SJCRH30 (cell line): ENCODE measurements at places on chromosomes 3 and 15. TPM values are rescaled to one million over a fixed set of nuclear protein-coding genes. Genes with fewer than 3 reads are reported as not detected.

PAQR5 gene
- total RNA-seq, result 0.06 and 0.13 TPM in 2 replicates

DLEC1 gene
- total RNA-seq, result not detected in 2 replicates

EPHA6 gene
- not detected in 2 replicates for total RNA-seq

SLC22A13 gene
- total RNA-seq, result 0.08 and 0.10 TPM in 2 replicates

GRCh38 chr15:71302861-71303410, 187.7 kb downstream of the THSD4 start:
- no peak for DNase-seq

DNA sequence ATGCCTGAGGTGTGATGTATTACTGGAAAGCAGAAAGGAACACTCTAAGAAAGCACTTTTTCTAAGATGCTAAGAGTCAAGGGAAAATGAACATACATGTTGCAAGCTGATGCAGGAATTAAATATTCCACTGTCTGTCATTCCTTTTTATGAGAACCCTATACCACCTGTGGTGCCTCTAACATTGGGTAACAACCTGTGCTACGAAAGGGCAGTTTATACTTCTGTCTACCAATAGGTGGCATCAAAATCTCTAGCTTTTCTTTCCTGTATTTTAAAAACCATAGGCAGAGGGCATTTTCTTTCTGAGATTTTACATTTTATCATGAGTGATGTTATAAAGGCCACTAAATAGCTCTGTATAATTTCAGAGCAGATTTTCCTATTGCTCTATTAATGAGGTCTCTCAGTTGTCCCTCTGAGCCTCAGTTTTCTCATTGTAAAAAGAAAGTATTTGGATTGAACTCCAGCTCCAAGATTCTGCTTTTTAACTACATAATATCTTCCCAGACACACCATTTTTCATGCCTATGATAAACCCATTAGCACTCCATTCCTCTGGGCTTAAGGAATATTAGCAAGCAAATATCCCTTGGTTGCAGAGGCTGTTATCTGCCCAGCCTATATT, 3.5 kb upstream of the CPNE4 start:
- DNase-seq, result no peak

DNA sequence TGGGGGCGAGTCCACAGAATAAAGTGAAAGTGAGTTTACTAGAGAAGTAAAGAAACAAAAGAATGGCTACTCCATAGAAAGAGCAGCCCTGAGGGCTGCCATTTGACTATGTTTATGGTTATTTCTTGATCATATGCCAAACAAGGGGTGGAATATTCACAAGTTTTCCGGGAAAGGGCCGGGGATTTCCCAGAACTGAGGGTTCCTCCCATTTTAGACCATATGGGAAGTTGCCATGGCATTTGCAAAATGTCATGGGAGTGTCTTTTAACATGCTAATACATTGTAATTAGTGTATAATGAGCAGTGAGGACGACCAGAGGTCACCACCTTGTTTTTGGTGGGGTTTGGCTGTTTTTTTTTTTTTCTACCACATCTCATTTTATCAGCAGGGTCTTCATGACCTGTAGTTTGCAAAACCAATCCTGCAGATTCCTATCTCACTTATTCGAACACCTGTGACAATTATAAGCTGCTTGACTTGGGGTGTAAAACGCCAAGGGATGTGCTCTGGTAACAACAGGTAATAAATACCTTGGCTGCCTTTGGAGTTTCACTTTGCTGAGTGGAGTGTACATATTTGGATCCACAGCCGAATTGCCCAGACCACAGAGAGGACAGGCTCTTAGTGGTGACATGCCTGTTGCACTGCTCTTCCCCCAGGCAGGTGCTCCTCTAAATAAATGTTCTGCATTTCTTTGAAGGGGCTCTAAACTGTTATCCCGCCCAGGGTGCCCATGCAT, 43.6 kb downstream of the C2CD4B start:
- no peak for DNase-seq

DNA sequence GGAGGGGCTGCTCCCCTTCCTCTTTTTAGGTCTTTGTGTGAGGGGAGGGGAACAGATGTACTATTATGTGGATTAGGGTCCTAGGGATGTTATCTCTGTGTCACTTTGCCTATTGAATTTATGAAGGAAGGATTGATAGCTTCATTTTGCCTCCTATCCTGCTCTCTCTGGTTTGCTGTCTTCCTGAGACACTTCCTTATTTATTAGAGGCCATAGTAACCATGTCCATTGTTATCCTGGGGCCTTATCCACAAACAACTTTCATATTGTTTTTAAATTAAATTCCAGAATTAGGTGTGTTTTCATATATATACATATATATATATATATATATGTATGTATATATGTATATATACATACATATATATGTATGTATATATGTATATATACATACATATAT, 83.2 kb upstream of the LRRFIP2 start:
- no peak for DNase-seq
